Mesenteric fat pad (tissue), 1 donor: ENCODE measurements at places on chromosomes 2 and 18. TPM values are rescaled to one million over a fixed set of nuclear protein-coding genes. Genes with fewer than 3 reads are reported as not detected.

DNA sequence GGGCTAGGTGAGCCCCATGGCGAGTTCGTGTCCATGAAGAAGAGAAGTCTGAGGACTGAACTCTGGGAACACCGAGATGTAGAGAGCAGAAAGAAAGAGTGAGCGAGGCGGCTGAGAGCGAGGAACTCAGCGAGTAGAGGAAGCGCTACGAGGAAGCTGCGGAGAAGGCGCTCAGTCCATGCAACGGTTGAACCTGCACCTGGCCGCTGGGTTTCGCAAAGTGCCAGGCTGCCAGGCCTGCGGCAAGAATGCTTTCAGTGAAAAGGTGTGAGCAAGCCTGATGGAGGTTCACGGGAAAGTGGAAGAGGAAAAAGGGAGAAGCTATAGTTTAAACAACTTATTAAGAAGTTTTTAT is 251.0 kb upstream of the TMEM200C start:
- no peak for DNase-seq

DNA sequence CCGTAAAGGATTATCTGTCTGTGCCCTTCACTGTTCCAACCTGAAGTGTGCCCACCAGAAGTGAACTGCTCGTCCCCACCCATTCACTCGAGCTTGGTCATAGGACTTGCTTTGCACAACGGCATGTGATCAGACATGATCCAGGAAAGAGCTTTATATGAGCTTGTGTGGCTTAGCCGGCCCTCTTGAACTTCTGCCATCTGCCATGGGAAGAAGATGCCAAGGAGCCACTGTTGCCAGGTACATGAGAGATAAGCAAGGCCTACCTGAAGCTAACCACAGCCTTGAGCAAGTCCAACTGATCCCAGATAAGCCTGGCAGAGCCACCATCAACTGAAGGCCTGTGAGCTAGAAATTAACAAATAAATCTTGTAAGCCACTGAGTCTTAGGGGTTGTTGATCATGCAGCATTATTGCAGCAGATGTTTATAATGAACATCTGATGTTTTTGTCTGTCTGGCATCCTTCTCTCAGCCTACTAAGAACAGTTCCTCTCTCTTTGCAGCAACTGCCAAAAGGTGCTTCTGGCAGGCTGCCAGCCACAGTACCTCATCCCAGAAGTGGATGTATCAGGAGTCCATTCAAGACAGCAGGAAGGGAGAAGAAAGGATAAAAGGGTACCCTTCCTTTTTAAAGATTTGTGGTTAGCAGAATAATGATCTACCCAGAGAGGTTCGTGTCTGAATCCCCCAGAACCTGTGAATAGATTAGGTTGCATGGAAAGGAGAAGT is 16.8 kb downstream of the DBI start:
- DNase-seq, result no peak

- DNase-seq, result no peak
These were observed 345.5 kb downstream of the RNF144A start for GRCh38 chr2:7262727-7263126.

- DNase-seq, result no peak
These were observed 242.9 kb upstream of the GYPC start for GRCh38 chr2:126413079-126413478.

- DNase-seq, result no peak
These were observed 57.1 kb downstream of the RMDN2 start for GRCh38 chr2:37982147-37982582.

RAD51AP2 gene
- total RNA-seq, result not detected
